Osteocyte (in vitro differentiated cells): ENCODE measurements at places on chromosomes 6 and 20.

- DNase-seq: no peak
Measured at GRCh38 chr6:30964075-30964474, 19.4 kb upstream of the MUC21 start.

DNA sequence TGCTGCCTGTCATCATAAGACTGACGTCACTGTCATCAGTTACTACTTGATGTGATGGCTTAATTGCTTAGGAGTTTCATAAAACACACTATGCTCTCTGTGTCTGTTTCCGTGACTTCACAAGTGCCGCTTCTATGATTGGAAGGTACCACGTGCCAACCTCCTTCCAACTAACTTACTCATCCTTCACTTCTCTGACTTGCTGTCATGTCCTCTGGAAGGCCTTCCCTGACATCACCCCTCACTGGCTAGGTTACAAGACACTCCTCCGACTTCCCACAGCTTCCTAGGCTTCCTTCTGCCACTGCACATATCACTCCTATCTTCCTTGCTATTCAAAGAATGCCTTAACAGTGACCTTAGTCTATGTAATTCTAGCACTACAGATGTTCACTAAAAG is 20.4 kb downstream of the SERINC3 start:
- DNase-seq: no peak

GRCh38 chr6:45877970-45878590 is 137.6 kb downstream of the CLIC5 start:
- no peak for DNase-seq

- no peak for DNase-seq
Measured at GRCh38 chr6:161256407-161256806, 17.5 kb downstream of the AGPAT4 start.

GRCh38 chr20:9218531-9218961 is 149.7 kb downstream of the PLCB4 start:
- DNase-seq: no peak

GRCh38 chr20:59448851-59449444 is 148.5 kb downstream of the EDN3 start:
- no peak for DNase-seq

- DNase-seq: no peak
Measured at GRCh38 chr6:150075034-150075421, 6.1 kb upstream of the ULBP3 start.

DNA sequence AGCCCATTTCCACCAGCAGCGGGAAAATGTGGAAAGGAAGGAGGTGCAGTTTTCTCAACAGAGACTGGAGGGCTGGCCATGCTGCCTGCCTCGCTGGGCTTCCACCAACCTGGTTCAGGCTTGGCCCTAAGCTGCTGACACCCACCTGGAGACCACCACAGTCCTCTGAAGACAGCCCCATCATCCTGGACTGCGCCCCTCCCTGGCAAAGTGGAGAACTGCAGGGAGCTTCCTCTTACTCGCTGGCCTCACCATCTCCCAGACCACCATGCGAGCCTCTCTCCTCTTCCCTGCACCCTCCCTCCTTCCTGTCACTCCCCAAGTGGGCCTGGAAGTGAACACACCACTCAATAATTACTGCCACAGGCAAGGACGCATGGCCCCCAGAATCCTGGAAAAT is 71.5 kb downstream of the PSMG4 start:
- DNase-seq: no peak

GRCh38 chr20:43363506-43363905 is 94.2 kb upstream of the SRSF6 start:
- DNase-seq: no peak

- DNase-seq: no peak
Measured at GRCh38 chr6:135195041-135195440, 13.9 kb downstream of the MYB start.
